Endothelial cell of coronary artery (primary cell): ENCODE measurements at places on chromosomes 5 and 9. TPM values are rescaled to one million over a fixed set of nuclear protein-coding genes. Genes with fewer than 3 reads are reported as not detected.

The ENTPD2 gene
- not detected in 2 replicates for total RNA-seq

The PRLR gene
- total RNA-seq = not detected in 2 replicates

The ORM2 gene
- not detected in 2 replicates for total RNA-seq

The NAA35 gene
- 20.2 and 20.9 TPM in 2 replicates for total RNA-seq

The BICD2 gene
- 52.1 and 75.4 TPM in 2 replicates for total RNA-seq

The NR5A1 gene
- not detected in 2 replicates for total RNA-seq

The FAM221B gene
- total RNA-seq = not detected in 2 replicates

The PTTG1 gene
- total RNA-seq = 72.8 and 108 TPM in 2 replicates
